ENCODE measurements at places on chromosomes 3 and 15.

DNA sequence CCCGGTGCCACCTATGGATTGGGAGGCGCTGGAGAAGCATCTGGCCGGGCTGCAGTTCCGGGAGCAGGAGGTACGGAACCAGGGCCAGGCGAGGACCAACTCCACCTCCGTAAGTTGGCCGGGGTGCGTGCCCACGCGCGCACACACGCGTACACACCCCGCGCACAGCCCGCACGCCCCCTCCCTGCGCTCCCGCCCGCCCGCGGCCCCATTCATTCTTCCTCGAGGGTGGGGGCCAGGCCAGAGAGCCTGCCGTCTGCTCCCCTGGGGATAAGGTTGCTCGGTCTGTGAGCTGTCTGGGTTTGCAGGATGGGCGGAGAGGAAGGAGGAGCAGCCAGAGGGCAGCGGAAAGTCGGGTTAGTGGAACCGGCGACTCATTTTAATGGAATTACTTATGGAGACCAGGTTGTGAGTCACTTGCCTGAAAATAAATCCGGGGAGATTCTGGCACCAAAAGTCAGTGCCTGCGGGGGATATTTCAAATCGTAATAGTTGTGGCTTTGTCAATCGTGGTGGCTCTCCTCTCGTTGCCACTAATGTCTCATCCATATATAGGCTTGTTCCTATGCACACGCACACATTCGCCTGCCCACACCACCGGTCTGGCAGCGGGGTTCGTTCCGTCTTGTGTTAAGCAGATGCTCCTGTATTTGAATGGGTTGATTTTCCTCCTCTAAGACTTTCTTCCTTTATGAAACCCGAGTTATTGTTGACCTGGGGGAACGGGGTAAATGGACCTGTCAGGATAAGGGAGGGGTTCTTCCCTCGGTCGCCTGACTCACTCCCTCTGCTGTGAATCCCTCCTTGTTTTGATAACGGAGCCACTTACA is 223.4 kb upstream of the IL12A start:
- DNase-seq: no peak

DNA sequence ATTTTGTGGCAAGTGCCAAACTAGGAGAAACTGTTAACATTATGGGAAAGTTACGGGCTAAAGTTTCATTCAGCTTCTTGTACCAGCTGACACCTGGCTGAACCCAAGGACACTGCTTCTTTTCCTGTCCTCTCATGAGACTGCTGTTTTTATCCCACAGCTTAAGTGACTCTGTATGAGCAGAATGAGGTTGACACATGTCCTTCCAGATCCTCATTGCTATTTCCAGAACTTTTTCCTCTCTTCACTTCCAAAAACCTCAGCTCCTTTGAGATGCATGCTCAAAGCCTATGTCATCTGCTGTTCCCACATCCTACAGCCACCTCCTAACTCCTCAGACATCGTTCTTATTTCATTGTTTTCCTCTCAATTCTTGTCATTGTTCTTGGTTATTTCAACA is 183.6 kb downstream of the DCLK3 start:
- DNase-seq: no peak

GRCh38 chr3:106711650-106712049 is 665.6 kb upstream of the CCDC54 start:
- no peak for DNase-seq

DNA sequence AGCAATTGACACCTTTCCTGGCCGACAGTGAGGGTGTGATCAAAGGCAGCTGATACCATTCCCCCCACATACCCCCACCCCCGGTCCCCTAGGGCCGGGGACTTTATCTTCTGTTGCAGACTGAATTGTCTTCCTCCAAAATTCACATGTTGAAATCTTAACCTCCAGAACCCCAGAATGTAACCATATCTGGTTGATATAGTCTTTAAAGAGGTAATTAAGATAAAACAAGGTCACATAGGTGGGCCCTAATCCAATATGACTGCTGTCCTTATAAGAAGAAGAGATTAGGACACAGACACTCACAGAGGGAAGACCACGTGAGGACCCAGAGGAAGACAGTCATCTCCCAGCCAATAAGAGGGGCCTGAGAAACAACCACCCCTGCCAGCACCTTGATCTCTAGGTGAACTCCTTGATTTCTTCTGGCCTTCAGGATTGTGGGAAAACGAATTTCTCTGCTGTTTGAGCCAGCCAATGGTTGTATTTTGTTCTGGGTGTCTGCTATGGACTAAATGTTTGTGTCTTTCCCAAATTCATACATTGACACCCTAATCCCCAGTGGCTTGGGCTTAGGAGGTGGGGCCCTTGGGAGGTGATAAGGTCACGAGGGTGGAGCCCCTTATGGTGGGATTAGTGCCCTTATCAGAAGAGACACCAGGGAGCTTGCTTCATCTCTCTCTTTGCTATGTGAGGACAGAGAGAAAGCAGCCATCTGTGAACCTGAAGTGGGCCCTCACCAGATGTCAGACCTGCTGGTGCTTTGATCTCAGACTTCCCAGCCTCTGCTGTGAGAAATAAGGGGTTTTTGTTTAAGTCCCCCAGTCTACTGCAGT is 144.0 kb downstream of the CHSY1 start:
- no peak for DNase-seq

- DNase-seq: no peak
These were observed 71.6 kb downstream of the CRYGS start for GRCh38 chr3:186472456-186473008.

GRCh38 chr3:43222590-43222989 is 63.8 kb upstream of the SNRK start:
- no peak for DNase-seq

DNA sequence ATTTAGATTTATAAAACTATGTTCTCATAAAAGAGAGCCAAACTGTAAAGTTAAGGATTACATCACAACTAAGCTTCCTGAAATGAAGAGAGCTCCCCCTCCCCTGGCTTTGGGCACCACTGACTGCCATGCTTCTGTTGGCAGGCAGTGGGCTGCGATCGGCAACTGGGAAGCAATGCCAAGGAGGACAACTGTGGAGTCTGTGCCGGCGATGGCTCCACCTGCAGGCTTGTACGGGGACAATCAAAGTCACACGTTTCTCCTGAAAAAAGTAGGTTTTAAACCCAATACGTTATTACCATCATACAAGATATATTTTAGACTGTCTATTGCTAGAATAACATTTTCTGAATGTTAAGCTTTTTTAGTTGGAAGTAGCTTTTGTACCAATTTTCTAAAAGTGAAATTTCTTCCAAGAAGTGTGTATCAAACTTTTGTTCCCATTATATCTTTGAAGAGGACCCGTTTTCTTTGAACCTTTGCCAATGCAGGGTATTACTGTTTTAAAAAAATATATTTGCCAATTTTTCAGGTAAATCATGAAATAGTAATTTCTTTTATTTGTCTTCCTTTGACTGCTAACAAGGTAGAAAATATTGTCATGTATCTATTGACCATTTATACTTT is 184.1 kb downstream of the ADAMTSL3 start:
- no peak for DNase-seq

DNA sequence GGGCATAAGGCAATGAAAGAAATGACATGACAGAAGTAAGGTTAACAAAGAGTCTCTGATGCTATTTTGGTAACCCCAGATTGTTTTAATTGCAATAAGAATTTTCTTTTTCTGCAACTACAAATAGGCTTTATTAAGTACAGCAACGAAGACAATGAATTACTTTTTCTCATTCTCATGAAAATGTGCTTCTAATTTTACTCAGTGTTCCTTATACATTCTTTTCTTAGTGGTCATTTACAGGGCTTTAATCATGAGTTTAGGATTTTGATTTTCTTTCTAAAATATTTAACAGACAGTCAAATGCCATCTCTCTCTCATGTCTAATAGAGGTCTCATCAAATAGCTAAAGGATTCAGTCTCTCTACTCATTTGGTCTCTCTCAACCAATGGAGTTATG is 452.1 kb downstream of the RAP2B start:
- no peak for DNase-seq

GRCh38 chr3:179788996-179789395 is 136.2 kb downstream of the USP13 start:
- DNase-seq: no peak

DNA sequence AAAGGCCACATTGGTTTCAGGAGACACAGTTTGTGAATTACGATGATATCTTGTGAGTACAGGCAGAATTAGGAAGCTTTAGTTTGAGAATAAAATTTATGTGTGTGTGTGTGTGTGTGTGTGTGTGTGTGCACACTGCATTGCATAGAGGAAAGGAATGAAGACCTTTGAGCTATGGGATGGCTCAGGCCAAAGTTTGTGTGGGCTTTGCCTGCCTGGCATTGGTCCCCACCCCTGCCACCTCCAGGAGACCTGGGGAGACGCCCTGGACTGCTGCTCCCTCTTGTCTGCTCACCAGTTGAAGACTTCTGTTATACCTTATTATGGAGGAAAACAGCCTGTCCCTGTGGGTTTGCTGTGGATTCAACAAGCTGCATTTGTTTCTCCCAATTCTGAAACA is 37.2 kb downstream of the TIGIT start:
- no peak for DNase-seq

DNA sequence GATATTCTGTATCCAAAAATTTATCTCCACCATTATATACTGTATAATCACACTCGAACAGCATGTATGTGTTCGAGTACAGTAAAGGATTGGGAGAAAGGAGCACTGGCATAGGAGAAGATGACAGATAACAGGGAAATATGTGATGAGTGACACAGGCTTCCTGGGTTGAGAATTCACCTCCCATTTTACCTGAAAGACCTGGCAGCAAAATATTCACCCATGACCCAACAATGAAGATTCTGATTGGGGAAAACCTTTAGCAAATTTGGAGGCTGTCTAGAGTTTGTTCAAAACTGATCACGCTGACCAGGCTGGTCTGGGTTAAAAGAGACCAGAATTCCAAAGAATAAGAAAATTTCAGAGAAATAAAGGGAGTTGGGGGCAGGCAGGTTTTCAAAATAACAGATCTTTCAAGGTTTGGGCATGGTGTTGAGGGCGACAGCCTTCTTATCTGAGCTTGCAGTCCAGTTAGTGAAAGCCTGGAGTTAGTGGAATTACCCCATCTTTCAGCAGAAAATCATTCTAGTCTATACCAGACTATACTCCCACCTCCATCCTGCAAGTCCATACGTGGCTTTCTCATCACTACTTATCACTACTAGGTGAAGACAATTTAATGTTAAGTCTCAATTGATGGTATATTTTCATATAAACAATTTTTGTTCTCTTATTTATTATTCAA is 42.8 kb upstream of the RSL24D1 start:
- DNase-seq: no peak

GRCh38 chr3:49722896-49723295 is 855 bp downstream of the GMPPB start:
- no peak for DNase-seq

- DNase-seq: no peak
These were observed 56.3 kb downstream of the CCR4 start for GRCh38 chr3:33007776-33008175.

DNA sequence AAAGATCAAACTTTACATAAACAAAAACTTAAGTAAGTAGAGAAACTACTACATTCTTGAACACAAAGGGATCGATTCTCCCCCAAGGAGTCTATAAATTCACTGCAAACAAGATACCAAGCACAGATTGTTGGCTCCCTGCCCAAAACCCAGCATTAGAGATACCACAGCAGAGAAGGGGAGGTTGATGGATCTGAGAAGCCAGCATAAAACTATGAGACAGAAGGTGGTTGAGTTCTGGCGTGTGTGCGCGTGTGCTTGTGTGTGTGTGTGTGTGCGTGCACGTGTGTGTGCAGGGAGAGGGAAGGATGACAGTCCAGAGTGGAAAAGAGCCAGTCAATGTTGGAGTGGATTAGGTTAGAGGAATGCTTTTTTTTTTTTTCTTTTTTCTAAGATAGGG is 143.2 kb upstream of the PRR20G start:
- no peak for DNase-seq

DNA sequence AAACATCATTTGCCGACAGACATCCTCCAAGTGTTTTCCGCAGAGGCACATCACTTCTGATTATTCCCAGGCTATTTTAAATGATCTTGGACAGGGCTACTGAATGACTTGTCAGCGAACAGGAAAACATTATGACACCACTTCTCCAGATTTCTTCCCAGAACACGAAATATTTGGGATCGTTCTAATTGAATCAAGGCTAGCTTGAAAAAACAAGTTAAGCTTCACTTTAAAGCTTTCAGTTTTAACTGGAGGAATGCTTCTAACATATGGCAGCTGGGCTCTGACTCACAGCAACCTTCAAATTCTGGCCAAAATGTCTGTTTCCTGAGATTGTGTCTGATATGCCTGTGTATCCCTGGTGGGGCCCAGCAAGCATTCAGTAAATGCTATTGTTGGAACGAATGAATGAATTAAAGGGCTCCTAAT is 127.0 kb upstream of the ICE2 start:
- DNase-seq: no peak

GRCh38 chr3:111301238-111301798 is 229.7 kb downstream of the NECTIN3 start:
- DNase-seq: no peak

GRCh38 chr3:126421573-126422119 is 26.9 kb downstream of the CFAP100 start:
- DNase-seq: no peak

DNA sequence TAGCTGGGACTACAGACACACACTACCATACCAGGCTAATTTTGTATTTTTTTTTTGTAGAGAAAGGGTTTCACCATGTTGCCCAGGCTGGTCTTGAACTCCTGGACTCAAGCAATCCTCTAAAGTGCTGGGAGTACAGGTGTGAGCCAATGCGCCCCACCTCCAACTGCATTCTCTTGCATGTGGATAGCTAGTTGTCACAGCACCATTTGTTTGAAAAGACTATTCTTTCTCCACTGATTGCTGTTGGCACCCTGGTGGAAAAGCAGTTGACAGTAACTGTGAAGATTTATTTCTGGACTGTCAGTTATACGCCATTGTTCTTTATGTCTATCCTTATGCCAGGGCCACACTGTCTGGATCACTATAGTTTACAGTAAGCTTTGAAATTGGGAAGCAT is 303.9 kb downstream of the ADAMTS17 start:
- no peak for DNase-seq

DNA sequence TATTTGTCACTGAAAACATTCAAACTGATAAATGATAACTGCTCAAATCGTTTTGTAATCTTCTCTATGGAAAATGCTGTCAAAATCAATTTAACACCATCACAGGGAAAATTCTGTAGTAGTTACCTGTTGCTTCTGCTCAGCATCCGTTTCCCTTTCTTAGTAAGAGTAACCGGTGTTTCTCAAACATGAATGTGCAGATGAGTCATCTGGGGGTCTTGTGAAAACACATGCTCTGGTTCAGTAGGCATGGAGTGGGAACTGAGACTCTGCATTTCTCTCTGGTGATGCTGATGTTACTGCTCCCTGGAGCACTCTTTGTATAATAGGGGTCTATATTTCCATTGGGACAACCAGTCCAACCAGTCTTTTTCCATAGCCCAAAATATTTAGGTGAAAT is 145.1 kb downstream of the SEMA6D start:
- DNase-seq: no peak

Measured in stimulated activated CD4-positive, alpha-beta T cell treated with anti-CD3 and anti-CD28 coated beads, TNF-alpha, amount 100 ng/mL, for 24 hours (primary cell).